Fibroblast of lung (primary cell): ENCODE measurements at places on chromosomes 12 and 14. TPM values are rescaled to one million over a fixed set of nuclear protein-coding genes. Genes with fewer than 3 reads are reported as not detected.

Gene SYCP3
- 0.17 and 0.26 TPM in 2 replicates for total RNA-seq

Gene IFNG-AS1
- total RNA-seq: not detected in 2 replicates

Gene MIP
- not detected in 2 replicates for total RNA-seq

Gene RCOR1
- total RNA-seq: 6.7 and 11.4 TPM in 2 replicates

Gene PLEKHG7
- total RNA-seq: not detected in 2 replicates

Gene RHEBL1
- total RNA-seq: 0.33 and 0.51 TPM in 2 replicates

Gene OVCH1
- total RNA-seq: 0.51 and 1.2 TPM in 2 replicates

Gene CABP1
- total RNA-seq: under 0.01 TPM in 1 of 2 replicates, not detected in the other

Gene ISM2
- not detected in 2 replicates for total RNA-seq

Gene RTL1
- total RNA-seq: not detected in 2 replicates
